ENCODE measurements at places on chromosomes 4 and X.
A peak's percentile ranks its signal among the peaks of the same experiment; 100 is the strongest.

DNA sequence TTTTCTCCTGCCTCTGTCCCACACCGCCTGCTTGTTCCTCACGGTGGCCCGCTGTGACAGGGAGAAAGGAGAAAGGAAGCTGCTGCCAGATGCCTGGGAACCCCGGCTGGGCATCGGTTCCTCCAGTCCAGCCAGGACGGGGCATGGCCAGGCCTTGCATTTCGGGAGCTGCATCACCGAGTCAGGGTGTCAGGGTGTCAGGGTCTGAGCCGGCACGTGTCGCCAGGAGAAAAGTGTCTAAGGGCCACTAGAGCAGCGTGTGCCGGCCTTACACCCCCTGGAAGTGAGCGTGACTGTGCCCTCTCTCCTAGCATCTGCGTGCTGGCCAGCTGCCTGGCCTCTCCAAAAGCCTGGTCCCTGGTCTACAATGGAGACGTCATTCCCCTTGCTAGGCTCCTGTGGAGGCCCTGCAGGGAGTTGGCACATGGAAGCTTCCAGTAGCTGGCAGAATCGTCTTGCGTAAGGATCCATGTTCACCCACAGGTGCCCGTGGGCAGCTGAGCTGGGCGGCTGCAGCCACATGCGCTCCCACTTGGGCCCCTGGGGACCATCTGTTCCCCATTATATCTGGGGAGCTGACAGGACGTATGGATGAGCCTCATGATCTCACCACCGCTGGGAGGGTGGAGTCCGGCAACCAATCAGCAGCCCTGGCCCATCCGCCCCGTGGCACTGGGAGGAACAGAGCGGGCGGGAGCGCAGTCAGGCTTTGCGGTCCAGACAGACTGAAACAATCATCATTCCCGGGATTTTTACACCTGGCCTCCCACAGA lies 39.9 kb upstream of the HMX1 start:
- DNase-seq: peak; percentile 11

GRCh38 chrX:111492085-111492484 lies 19.4 kb upstream of the SERTM2 start:
- DNase-seq: no peak

DNA sequence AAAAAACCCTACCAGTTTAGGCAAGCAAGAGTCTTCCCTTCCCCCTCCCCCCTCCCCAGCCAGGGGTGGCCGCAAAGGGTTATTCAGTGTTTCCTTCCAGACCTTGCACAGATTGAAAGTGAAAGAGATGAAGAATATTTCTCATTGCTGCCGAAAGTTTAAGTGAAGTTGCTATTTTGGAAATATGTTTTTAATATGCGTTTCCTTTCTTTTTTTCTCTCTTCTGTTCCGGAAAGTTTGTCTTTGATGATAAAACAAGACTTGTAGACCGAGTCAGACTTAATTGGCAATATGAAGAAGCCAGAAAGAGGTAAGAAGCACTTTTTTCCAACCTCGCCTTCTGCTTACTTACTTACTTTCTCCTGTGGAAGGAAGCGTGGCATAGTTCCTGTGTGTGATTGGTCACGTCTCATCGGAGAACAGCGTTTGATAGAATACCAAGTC lies 58.5 kb upstream of the CLCN4 start:
- no peak for DNase-seq

- no peak for DNase-seq
These were observed 113.5 kb downstream of the NAA11 start for GRCh38 chr4:79212311-79212710.

DNA sequence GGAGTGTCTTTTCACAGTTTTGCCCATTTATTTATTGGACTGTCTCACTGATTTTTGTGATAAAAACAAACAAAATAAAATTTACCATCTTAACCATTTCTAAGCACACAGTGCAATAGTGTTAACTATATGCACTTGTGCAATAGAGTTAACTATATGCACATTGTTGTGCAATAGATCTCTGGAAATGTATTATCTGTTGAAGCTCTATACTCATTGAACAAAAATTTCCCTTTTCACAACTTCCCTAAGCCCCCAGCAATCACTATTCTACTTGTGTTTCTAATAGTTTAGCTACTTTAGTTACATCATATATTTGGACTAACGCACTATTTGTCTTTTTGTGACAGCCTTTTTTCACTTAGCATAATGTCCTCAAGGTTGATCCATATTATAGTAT lies 59.7 kb upstream of the BEX4 start:
- DNase-seq: no peak

GRCh38 chr4:156329779-156330178 lies 376.1 kb upstream of the CTSO start:
- DNase-seq: no peak

All from GOT3 (cell line).